ENCODE measurements at places on chromosomes 2 and 18. TPM values are rescaled to one million over a fixed set of nuclear protein-coding genes. Genes with fewer than 3 reads are reported as not detected.

DNA sequence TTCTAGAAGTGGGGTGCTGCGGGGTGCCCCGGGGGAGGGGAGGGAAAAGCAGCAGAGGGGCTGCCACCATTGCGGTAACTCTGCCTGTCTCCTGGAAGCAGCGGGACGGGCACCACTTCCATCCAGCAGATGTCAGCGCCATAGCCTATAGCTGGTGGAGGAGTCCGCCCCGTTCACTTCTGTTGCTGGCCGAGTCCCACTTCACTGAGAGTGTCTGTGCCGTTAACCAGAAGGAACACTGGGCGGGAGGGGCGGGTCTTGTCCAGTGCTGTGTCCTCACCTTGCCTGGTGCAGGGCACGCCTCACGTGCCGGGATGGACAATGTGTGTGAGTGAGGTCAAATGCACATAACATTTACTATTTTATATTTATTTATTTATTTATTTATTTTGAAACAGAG lies 19.3 kb upstream of the ODC1 start:
- no peak for DNase-seq

DNA sequence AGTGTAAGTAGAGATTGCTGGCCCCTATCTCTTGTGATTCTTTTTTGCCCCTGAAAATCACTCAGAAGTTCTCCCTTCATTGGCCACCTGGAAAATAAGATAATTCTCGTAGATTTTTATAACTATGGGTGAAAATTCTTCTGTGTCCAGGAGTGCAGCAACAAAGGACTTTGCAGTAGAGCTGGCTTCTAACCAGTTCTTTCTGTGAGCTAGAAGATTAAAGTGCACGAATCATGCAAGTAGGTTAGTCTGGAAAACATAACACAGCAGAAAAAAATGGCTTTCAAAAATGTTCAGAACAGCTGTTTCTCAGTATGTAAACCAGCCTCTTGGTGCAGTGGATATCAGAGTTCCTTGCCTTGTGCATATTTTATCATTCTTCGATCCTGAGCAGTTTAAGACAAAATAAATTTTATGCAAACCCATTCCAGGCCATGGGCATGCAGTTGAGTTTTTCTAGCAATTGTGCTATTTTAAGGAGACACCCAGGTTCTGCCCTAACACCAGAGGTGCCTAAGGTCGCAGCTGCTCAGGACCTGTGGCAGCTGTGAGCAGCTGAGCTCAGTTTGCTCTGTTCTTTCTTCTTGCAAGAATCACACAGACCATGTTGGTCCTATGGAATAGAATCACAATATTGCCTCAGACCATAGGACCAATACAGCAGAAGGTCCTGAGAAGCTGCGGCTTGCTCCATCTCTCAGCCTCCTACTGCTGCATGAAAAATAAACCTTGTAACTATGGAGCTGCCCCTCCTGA lies 80.9 kb upstream of the BCL2L11 start:
- no peak for DNase-seq

DNA sequence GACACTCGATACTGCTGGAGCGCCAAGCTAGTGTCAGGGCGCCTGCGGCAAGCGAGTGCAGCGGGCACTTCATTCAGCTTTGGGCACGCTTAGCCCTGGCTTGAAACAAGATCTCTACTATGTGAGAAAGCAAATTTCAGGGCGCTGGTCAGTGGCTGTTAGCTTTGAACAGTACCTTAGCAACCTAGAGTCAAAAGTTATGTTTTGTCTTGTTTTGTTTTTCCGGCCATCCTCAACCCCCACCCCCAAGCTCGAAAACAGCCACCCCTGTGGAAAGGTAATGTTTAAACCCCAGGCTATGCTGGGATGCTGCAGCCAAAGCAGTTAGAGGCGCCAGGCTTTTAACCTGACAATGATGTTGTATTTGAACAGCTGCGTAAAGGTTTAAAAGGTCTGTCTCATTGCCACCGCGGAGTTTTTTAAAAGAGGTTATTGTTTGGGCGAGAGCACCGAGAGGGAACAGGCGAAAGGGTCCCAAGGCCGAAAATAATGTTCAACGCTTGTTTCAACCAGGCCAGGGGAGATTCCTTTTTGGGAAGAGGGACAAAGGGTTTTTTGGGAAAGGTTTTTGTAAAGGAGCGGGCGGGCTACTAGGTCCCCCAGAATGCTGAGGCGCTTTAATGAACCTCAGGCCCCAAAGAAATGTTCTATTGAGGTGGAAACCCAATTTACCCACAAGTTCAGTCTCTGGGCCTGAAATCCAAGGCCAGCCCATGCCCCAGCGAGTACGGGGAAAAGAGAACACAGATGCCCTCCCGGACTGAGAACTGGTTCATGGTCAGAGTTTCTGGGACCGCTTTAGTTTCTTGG lies 2.3 kb upstream of the HOXD10 start:
- DNase-seq, result no peak

GRCh38 chr2:60586081-60586480 lies 32.6 kb upstream of the BCL11A start:
- no peak for DNase-seq

- no peak for DNase-seq
Observed at GRCh38 chr18:13581496-13582177, 144.7 kb downstream of the FAM210A start.

- no peak for DNase-seq
Observed at GRCh38 chr2:132884705-132885104, 214.7 kb upstream of the LYPD1 start.

GRCh38 chr2:42495611-42496010 lies 1.8 kb upstream of the KCNG3 start:
- no peak for DNase-seq

DNA sequence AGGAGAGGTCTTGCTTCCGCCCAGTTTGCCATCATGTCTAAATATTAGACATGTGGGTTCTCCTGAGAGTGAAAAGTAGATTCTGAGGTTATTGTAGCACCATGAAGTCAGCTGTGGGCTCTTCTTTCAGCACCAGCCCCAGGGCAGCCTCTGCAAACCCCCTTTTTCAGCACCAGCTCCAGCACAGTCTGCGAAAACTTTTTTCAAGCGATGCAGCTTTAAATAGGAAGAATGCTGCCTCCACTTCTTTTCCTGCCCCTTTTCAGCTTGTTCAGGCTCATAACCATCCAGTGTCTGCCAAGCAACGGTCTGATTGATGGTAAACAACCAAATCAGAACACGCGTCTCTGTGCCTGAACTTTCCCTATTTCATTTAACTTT lies at the start of gene COL5A2:
Gene COL5A2 (minus strand): TSS at position 192 of the 381 bp plus-strand sequence. CDS start 157 bp downstream, at position 35.
- DNase-seq, result peak; percentile 48

DNA sequence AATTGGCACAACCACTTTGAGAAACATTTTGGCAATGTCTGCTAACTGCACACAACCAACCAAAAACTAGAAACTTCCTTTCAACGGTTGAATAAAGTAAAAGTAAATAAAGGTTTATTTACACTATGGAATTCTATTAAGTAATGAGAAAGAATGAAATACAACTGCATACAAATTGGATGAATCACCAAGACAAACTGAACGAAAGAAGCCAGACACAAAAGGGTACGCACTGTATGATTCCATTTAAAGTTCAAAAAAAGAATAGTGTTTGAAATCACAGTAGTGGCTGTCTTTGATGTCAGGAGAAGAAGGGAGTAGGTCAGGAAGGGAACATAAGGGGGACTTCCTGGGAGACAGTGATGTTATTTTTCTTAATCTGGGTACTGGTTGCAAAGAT lies 46.5 kb upstream of the SULT1C3 start:
- DNase-seq, result no peak

DNA sequence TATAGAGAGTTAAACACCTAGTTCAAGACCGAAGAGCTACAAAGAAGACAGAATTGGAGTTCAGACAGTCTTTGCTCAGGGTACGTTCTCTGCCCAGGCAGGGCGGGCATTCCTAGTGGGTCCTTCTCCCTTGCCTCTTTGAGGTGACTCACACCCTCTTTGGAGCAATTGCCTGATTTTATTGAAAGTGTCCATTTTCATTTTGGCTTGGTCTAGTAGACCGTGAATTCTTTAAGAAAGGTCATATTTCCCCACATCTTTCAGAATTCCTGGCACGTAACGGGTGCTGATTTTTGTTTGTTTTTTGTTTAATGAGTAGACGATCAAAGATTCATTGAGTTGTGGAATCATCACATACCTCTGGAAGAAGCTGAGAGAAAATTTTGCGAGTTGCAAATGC lies 871.5 kb downstream of the RNF144A start:
- DNase-seq, result no peak

DNA sequence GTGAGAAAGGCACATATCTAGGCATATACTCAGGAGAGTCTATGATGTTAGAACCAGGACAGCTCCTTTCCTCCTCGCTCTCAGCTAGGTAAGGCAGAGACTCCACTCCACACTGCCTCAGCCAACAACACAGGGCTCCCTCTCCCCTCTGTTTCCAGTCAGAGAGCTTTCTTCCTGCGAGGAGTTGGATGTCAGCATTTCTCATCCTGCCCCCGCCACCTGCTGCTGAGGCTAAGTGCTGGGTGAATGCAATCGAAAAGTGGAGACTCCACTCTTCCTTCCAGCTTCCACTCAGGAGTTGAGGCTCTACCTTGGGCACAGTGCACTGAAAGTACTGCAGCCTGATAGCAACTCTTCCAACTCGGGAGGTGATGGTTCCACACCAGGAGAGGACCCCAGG lies 177.2 kb upstream of the RAB6C start:
- DNase-seq, result no peak

DNA sequence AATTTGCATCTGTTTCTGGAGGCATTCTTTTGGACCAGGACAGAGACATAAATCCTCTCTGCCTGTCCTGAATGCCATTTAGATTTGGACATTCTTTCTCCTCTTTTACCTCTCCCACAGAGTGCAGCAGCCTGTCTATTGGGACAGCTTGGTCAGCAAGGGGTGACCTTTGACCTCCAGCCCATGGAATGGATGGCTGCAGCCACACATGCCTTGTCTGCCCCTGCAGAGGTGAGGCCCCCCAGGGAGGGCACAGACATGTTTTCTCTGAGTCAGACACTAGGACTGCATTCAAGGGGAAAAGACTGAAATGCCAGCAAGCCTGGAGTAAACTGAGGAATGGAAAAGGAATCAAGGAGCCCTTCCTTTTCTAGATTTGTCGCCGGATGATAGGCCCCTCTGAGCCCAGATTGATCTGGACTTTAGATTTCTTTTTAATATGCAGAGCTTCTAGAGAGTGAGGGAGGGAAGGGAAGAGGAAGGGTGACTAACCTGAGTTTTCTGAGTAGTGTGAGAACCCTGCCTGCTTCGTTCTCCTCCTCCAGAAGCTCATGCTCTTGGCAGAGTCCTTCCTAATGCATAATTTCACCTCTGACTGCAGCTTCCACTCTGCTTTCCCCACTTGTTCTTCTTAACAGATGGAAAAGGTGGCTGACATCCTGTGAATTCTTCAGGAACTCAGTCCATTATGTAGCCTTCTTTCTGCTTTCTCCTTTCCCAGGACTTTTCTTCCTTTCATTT lies 16.1 kb upstream of the TTLL4 start:
- DNase-seq, result no peak

DNA sequence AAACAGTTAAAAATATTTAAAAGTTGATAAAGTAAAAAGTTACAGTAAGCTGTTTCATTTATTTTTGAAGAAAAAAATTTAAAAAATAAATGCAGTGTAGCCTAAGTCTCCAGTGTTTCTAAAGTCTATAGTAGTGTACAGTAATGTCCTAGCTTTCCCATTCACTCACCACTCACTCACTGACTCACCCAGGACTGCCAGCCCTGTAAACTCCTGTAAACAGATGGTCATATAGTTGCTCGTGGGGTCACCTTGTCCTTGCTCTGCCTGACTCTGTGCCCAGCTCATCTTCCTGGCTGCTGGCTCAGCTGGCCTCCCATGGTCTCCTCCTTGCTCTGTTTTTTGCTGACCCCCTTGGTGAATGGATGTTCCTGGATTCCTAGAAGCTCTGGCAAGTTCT lies 180.3 kb downstream of the VAPA start:
- no peak for DNase-seq

DNA sequence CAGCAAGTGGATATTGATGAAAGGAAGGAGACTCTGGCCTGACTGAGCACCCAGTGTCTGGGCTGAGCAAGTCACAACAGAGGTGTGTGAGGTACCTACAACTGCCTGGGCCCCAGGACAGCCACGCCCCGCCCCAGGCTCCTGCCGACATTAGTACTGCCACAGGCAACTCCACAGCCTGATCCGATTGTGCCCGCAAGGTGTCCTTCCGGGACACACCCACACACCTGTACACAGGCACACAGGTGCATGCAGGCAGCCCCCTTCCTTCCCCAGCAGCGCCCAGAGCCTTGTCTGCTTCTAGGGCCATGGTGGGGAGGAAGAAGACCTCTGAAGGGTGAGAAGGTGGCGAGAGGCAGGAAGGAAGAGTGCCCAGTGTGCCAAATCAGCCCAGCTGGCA lies 83.6 kb downstream of the TNS1 start:
- no peak for DNase-seq

DNA sequence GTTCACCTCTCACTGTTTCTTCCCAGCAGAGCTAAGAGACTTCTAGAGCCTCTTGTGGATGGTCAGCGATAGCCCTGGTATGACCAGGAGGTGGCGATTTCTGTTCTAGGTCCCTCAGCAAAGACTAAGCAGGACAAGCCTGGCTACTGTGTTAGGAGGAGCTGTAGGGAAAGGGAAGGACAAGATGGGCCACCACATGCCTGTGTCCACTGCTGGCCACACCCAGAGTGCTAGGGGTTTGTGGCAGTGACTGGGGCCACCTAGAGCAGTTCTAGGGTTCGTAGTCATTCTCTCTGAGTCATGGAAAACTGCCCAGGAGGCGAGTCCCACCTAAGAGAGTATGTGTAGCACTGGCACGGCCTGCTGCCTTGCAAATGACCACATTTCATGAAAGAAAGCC lies 179.4 kb downstream of the ALPK2 start:
- no peak for DNase-seq

DNA sequence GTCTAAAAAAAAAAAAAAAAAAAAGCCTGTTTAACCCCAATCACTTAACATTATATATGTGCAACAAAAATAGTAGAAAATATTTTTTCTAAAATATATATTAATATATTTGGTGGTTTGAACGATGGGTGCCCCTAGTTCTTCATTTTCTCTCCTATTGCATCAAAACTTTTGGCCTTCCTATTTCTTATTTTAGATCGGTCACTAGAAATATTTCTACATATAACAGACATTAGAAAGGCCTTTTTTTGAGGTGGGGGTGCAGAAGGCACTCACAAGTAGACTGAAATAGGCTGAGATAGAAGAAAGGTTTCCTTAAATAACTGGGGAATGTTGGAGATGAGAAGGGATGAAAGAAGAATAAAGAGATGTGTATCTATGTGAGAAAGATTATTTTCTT lies 49.3 kb upstream of the AP1S3 start:
- DNase-seq, result no peak

- no peak for DNase-seq
Observed at GRCh38 chr2:69781321-69782248, 39.7 kb downstream of the ANXA4 start.

GRCh38 chr2:143192716-143193115 lies 63.5 kb downstream of the ARHGAP15 start:
- no peak for DNase-seq

- DNase-seq, result no peak
Observed at GRCh38 chr2:169736902-169737301, 3.3 kb downstream of the KLHL23 start.

GRCh38 chr2:109482361-109482861 lies 131.4 kb downstream of the SEPTIN10 start:
- DNase-seq, result no peak

The TNFAIP6 gene
- polyA plus RNA-seq, result 2.4 TPM

The RTP5 gene
- not detected for polyA plus RNA-seq

The APCDD1 gene
- polyA plus RNA-seq, result 126 TPM

The BMP10 gene
- not detected for polyA plus RNA-seq

The TMEM182 gene
- polyA plus RNA-seq, result 7.7 TPM

The CCDC141 gene
- 0.12 TPM for polyA plus RNA-seq

The SRD5A2 gene
- 0.06 TPM for polyA plus RNA-seq

The RNU2-63P gene
- polyA plus RNA-seq, result not detected

The LYPD6B gene
- 35.2 TPM for polyA plus RNA-seq

The CFAP221 gene
- 25.4 TPM for polyA plus RNA-seq

The SERPINB8 gene
- 3.2 TPM for polyA plus RNA-seq

The COL5A2 gene
- 145 TPM for polyA plus RNA-seq

The FARSB gene
- polyA plus RNA-seq, result 28.9 TPM

The TUBB8B gene
- 0.64 TPM for polyA plus RNA-seq

The IL36A gene
- not detected for polyA plus RNA-seq
